Mammary epithelial cell (primary cell): ENCODE measurements at places on chromosomes 4 and X.

GRCh38 chr4:6250235-6250983 is 19.2 kb upstream of the WFS1 start:
- peak; percentile 57 for DNase-seq

DNA sequence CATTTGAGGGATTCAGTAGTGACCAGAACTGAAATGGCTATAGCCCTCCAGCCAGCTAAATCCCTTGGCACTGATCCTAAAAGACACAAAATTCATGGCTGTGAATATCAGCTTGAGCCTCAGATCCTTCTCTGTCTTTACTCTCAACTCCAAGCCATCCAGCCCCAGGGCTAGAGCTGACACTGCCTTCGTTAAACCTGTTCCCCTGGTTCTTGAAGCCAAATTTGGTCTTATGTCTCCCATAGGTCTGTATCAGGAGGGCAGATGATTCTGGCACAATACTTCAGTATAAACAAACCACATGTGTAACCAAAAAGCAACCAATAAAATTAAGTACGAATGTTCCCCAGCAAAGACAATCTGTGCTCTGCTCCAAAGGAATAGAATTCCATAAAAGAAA is 78.0 kb downstream of the ANOS1 start:
- peak; percentile 39 for DNase-seq

DNA sequence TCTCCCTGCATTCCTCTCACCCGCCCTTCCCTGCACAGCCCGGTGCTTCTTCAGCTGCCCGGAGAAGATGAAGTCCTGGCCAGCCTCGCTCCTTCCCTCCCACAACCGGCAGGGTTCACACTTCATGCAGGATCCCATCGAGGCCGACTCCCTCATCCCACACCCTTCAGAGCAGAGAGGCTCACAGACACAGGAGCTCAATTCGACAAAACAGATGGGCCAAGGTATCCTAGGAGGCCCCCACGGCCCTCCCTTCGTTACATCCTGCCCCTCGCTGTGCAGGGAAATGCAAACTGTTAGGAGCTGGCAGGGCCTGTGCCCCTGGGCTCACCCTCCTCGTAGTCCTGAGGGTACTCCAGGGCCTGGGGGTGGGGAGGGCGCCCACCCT is 238.1 kb downstream of the DHRSX start:
- DNase-seq = no peak

GRCh38 chr4:25367004-25367621 is 9.9 kb upstream of the ANAPC4 start:
- peak; percentile 9 for DNase-seq

- no peak for DNase-seq
These were observed 11.2 kb downstream of the JADE1 start for GRCh38 chr4:128820671-128821070.

GRCh38 chrX:39899856-39900776 is 197.6 kb downstream of the BCOR start:
- DNase-seq = no peak

GRCh38 chrX:110286106-110286505 is 31.8 kb downstream of the AMMECR1 start:
- DNase-seq = peak; percentile 83

DNA sequence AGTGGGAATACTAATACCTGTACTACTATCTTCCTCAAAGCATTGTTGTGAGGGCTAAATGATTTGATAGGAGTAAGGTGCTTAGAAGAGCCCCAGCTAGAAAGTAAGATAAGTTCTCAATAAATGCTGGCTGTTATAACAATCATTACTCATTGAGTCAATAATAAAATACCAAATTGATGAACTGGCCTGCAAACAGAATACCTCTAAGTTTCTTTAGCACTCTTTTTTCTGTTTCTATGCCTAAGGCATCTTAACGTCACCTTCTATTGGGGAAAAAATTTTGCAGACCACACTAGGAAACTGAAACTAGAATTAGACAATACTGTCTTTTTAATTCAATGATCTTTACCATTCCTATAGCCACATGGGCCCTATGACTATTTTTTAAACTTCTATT is 1.2 kb downstream of the CLTRN start:
- peak; percentile 79 for DNase-seq

- DNase-seq = peak; percentile 1
These were observed 1890.7 kb upstream of the PCDH10 start for GRCh38 chr4:131258361-131258760.

- no peak for DNase-seq
These were observed 326.3 kb downstream of the C4orf33 start for GRCh38 chr4:129422277-129422676.

DNA sequence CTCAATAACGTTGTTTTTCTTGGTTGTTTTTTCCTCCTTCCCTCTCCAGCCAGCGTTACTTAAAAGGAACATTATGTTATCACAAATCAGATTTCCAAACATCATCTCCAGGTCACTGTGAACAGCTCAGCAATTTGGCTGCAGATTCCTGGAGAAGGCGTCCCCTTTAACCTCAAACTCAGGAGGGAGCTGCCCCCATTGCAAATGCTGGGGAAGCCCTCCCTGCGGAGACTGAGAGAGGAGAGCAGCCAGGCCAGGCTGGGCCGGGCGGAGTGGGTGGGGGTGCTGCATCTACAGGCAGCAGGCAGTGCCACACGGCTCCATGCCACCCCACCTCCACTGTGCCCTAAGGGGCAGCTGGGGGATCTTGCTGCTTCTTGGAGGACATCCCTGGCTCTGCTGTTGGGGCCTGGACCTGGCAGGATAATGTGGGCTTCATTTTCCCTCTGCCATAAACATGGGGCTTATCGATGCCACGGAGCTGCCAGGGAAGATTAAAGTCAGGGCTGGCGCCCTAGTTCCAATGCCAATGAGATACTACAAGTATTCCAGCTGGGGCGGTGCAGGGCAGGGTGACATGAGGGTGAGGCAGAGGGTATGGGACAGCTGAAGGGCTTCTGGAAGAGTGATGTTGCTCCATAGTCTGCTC is 148.8 kb downstream of the PJA1 start:
- DNase-seq = no peak

- peak; percentile 34 for DNase-seq
These were observed at the start of gene KCNIP4 for GRCh38 chr4:21948347-21949072. TSS of gene KCNIP4 (minus strand) at chr4:21948772.

GRCh38 chr4:184662236-184662635 is 12.7 kb downstream of the PRIMPOL start:
- DNase-seq = no peak

GRCh38 chr4:54001668-54002365 is 62.6 kb downstream of the CHIC2 start:
- no peak for DNase-seq

GRCh38 chr4:146236216-146236615 is 21.9 kb downstream of the REELD1 start:
- DNase-seq = no peak

GRCh38 chrX:107504006-107504405 is 54.6 kb downstream of the FRMPD3 start:
- DNase-seq = no peak

DNA sequence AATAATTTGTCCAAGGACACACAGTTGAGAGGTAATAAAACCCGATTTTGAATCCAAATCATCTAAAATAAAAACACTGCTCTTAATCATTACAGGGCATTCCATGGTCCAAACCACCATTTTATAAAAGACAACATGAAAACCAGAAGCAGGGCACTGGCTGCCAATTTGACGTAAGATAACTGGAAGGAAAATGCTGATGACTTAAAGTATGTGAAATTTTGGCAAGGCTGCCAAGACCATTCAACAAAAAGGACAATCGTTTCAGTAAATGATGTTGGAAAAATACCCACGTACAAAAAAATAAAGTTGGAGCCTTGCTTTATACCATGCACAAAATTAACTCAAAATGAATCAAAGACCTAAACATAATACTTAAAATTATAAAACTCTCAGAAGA is 344.4 kb downstream of the RAPGEF2 start:
- no peak for DNase-seq

GRCh38 chrX:104712515-104712914 is 146.5 kb downstream of the IL1RAPL2 start:
- DNase-seq = no peak

DNA sequence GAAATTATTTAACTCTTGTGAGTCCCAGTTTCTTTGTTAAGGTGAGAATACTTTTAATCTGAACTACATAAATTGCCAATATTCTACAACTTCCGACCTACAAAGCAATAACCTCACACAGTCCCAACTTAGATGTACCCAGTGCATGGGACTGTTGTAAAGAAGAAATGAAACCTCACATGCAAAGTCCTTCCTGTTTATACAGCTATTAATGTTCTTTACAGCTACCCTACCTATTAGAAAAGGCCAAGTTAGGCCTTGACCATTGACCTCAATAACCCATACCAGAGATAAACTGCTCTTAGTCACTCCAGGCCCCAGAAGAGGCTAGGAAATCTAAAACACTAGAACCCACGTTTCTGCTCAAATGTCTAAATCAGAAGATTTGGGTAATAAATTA is 920.1 kb upstream of the TENM3 start:
- DNase-seq = no peak

GRCh38 chr4:69196209-69196965 is 18.2 kb downstream of the UGT2B11 start:
- peak; percentile 70 for DNase-seq
